ENCODE measurements at places on chromosomes 6 and 20.
A peak's percentile ranks its signal among the peaks of the same experiment; 100 is the strongest.

DNA sequence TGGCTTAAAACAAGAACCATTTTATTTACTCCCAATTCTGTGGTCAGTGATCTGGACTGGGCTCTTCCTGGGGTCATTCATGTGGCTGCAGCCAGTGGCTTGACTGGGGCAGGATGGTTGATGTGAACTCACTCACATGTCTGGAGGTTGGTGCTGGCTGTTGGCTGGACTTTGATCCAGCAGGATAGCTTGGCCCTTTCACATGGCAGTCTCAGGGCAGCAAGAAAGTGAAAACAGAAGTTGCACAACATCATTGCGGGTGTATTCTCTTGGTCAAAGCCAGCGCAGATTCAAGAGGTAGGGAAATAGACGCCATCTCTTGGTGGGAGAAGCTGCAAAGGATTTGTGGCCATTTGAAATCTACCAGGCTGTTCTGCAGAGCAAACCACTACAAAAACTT is 77.2 kb downstream of the MDGA1 start:
- peak; percentile 48 for DNase-seq

DNA sequence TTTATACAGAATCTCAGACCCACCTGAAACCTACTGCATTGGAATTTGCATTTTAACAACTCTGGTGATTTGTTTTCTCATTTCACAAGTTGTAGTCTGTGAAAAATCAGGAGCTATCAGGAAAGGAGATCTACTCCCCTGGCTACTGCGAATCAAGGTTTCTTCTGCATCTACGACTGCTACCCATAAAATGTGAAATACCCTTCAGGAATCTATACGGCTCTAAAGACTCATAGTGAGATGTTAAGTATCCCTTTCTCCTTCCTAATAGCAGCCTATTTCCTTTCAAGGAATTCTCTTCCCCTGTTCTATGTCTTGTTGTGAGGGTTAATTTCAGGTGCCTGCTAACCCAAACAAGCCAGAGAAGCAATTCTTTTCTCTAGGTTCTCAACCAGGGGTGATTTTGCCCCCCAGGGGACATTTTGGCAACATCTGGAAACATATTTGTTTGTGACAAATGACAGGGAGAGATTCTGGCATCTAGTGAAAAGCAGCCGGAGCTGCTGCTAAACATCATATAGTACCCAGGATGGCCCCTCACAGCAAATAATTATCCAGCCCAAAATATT is 26.3 kb downstream of the WFDC3 start:
- DNase-seq, result no peak

GRCh38 chr20:64268174-64268573 is 12.6 kb downstream of the PCMTD2 start:
- DNase-seq, result no peak

DNA sequence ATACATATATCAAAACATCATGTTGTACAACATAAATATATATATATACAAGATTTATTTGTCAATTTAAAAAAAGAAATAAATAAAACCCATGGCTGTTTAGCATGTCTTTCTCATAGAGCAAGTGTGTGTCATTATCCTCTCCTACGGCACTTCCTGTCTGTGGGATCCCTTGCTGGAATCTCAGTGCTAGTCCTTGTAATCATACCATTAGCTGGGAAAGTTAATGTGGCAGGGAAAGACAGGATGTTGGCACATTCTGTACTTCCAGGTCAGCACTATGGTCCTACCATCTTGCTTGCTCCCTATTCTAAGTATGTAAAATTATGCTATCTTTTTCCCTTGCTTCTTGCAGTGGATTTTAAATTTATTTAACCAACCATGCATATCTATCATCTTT is 9.5 kb upstream of the SLC17A3 start:
- no peak for DNase-seq

DNA sequence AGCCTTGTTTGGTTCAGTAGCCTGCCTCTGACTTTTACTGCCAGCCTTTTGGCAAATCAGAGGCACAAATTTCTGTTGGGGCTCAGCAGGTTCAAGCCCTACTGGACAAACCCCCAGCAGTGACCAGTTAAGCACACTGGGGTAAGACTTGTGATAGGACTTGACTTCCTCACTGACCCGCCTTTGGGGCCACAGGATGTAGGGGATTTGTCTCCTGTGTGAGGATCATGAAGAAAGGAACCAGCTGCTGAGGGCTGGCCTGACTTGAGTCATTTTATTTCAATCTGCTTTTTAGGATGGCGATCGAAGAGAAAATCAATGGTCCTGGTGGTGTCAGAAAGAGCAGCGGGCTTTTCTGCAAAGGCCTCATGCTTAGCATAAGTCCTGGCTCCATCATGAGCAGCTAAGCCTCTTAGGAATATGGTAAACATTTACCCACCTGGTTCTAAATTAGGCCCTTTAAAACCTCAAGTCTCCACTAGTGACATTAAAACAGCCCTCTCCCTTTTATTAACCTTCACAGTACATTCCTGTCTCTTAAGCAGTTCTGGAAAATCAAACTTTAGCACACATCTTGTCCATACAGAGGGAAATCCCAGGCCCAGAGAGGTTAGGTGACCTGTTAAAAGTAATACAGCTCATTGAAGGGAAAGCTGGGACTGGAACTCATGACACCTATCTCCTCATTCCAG is 16.6 kb downstream of the CHMP4B start:
- no peak for DNase-seq

- peak; percentile 81 for DNase-seq
Observed at GRCh38 chr6:43723737-43724295, 36.2 kb upstream of the MRPS18A start.

DNA sequence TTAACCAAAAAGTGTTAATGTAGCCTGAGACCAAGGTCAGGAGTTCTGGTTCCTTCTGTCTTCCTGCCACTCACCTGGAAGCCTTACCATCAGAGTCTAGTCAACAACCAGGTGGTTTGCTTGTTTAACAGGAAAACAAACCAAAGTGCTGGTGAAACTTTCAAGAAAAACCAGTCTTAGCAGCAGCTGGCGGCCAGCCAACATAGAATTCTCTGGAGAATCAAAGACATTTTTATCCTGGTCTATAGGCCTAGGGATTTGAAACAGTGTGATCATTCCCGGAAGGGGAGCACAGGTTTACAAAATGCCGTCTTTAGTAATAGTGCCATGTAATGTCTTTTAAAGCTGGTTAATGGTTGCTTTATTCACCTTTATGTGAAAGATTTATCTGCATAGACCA is 146.6 kb upstream of the AKIRIN2 start:
- no peak for DNase-seq

GRCh38 chr20:22204801-22205200 is 379.6 kb downstream of the FOXA2 start:
- no peak for DNase-seq

DNA sequence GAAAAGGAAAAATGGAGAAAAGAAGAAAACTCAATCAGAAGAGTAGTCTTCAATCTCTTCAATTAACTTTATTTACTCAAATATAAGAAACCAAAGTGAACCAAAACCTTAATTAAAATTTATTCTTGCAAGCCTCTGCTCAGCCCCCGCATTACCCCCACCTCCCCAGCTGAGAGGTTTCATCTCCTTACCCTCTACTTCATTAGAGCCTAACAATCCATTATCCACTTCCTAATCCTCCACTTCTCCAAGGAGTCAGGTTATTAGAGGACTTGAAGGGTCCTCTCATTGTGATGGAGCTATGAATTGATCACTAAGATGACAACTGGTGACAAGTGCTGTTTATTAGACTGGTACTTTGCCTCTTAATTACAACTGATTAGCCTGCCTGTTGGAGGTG is 956.5 kb downstream of the TFAP2A start:
- no peak for DNase-seq

DNA sequence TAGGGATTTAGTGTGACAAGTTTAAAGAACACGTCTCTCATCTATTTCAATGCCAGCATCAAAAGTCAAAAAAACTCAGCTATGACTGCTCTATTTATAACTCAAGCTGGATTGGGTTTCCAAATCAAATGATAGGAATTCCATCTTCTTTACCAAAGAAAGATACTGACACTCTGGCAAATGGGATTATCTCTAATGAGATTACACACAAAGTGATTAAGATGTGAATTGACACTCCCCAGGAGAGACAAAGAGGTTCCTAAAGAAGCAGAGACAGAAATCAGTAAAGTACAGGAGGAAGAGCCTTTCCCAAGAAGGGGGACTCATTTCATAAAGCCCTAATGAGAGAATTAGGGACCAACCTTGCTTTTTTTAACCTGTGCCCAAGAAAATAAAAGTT is 92.1 kb downstream of the ID4 start:
- no peak for DNase-seq

GRCh38 chr6:64505312-64505711 is 869.7 kb downstream of the PHF3 start:
- no peak for DNase-seq

- peak; percentile 62 for DNase-seq
Observed at GRCh38 chr20:5668529-5668868, 81.7 kb upstream of the SHLD1 start.

DNA sequence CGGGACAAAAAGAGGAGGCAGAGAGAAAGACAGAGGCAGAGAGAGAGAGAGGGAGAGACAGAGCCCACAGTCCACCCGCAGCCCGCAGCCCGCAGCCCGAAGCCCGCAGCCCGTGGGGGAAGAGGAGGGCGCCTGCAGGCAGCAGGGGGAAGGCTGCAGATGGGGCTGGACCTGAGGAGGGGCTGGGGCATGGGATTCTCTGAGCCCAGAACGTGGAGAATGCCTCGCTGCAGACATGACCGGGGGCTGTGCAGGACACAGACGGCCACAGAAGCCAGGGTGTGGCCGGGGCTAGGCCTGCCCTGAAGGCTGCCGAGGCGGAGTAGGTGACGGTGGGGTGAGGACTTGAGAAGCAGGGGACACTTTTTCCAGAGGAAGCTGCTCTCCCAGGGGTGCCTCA is 6.5 kb upstream of the SLCO4A1 start:
- DNase-seq, result peak; percentile 72

DNA sequence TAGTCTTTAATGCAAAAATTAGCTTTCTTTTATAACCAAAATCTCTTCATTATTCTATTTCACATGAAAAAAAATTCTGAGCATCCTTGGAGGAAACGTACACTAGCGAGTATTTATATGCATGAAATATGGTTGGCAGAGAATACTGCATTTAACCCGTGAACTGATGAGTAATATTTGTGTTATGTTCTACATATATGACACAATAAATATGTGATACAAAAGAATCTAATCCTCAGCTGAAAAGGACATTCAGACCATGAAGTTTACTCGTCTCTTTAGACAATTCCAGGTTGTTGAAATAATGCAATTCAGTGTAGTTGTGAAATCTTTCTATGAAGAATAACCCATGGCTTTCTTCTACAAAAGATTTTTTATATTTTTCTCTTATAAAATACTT is 524.8 kb upstream of the MAN1A1 start:
- DNase-seq, result no peak

- DNase-seq, result no peak
Observed at GRCh38 chr6:34055223-34055933, 90.5 kb downstream of the GRM4 start.

DNA sequence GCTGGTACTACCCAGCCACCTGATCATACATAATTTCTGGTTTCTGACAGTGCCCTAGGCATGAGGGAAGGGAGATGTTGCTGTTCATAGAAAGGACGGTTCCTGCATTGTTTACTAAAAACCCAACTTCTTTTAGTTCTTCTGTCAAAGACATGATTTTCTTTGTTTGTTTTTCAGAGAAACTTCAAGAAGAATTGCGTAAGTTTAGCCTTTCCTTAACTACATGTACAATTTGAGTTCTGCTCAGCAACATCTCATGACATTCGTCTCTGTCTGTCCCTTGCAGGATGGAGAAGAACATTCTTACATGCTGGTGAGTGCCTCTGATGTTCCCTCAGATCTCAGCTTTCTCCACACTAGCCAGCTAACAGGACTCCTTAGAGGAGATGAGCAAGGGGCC is 8.0 kb downstream of the BTN2A1 start:
- DNase-seq, result no peak

DNA sequence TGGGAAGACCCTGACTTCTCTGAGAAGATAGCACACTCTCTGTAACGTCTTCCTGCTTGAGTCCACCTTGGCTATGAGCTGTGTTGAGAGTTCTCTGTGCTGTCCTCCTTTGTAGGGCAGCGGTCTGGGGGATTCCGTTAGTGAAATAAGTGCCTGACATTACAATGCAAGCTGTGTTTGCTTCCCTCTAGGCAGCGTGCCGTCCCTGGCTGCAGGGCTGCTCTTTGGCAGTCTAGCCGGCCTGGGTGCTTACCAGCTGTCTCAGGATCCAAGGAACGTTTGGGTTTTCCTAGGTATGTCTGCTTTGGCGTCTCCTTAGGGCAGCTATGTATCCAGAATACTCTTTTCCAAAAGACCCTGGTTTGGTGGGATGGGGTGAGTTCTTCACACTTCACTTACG is 2.8 kb downstream of the TMEM14C start:
- no peak for DNase-seq

DNA sequence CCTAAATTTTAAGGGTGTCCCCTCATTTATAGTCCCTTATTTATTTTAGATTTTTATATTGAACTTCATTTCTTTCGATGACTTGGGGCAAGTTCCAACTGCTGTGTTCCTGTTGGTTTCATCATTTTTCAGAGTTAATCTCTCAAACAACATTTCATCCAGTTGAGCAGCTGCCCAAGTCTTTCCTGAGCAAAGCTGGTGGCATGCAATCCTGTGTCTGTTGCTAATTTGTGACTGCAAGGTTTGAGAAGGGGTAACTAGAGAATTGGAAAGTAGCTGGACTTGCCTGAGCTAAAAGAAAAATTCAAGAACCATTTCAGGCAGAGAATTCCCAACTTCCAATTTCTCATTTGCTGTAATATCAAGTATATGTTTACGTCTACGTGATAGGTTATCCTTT is 881.5 kb upstream of the SLC35B3 start:
- DNase-seq, result no peak

DNA sequence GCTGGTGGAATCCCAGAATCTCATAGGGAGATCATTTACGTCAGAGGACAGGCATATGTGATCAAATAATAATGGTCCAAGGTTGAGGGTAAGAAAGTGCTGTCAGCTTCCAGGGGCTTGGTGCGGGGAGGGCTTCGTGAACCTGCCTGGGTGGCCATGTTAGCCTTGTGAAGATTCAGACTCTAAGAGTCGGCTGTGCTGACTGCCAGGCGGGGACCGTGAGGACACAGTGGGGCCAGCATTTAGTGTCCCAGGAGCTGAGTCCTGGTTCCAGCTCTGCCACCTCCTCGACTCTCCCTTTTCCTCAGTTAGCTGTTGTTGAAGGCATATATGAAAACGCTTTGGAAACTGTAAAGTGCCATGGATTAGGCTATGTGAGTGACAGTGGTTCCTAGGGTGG is 33.5 kb downstream of the VSTM2L start:
- DNase-seq, result peak; percentile 45

DNA sequence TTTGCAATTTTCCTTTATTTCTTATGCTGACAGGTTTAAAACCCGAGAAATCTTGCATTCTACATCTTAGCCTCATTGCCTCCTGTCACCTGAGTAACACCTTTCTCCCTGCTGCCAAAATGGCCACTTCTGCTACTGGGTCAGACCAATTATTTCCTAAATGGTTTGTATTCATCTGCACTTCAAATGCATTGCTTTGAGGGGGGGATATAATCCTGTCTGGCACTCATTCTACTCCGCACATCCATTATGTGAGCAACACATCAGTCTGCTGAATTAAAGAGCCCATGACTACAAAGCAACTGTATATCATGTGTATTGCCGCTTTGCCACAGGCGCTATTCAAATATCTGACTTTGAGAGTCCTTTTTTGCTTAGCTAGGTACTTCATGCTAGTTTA is 141.6 kb upstream of the TSHZ2 start:
- no peak for DNase-seq

- no peak for DNase-seq
Observed at GRCh38 chr20:14288341-14289330, 48.8 kb downstream of the FLRT3 start.

All from posterior vena cava (tissue), 2 donors.